Prostate gland (tissue), 2 donors: ENCODE measurements at places on chromosomes 5 and 9.

GRCh38 chr5:54897001-54897400 lies 88.4 kb downstream of the ESM1 start:
- no peak for DNase-seq

DNA sequence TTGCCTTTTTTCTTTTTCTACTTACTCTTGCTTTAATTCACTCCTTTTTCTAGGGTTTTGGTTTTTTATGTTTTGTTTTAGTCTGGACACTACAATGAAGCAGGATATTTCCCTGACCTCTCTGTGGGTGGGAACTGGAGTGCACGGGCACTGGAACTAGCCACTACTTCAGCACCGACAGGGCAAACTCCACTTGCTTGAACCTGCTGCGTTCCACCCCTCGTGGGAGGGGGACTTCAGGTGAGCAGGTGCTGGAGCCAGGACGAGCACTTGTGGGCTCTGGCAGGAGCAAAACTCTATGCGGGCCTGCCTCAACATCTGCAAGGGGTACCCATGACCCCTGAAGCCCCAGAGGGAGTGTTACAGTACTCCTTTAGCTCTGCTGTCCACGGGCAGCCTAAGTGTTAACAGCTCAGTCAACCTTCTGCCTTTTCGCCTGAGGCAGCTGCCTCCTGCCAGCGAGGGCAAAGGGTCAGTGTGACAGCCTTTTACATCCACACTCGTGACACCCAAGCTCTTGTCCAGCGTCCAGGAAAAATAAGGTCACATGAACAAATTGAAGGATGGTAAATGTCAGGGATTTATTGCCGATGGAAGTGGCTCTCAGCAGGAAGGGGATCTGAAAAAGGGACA lies 144.1 kb upstream of the NFIL3 start:
- DNase-seq, result no peak

- no peak for DNase-seq
Measured at GRCh38 chr9:123771690-123772089, 158.2 kb downstream of the DENND1A start.

DNA sequence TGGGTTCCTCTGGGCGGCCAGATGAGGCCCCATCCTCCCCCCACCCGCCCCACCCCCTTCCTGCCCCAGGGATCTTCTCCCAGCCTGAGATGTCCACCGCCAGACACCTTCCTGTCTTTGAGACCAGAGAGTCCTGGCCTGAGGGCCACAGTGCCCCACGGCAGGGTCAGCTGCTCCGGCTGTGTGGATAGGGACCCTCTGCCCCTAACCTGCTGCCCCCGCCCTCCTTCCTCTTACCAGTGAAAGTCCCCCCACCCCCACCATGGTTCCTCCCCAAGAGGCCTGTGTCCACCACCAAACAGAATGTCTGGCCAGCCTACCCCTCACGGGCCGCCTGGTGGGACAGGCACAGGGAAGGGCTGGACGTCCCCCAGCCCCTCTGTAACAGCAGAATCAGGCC lies 43.0 kb upstream of the UBAC1 start:
- DNase-seq, result no peak

DNA sequence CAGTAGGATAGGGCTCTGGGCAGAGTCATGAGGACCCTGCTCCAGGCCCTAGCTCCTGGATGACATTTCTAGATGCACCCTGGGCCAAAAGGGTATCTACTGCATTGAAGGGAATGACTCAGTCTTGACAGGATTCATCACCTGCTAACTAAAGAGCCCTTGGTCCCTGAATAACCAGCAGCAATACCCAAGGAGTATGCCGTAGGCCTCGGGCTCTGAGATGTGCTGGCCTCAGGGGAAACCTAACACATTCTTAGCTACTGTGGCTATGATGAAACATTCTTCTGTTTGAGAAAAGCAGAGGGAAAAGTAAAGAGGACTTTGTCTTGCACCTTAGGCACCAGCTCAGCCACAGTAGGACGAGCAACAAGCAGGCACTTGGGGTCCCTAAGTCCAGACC lies 89.5 kb upstream of the SLC1A1 start:
- DNase-seq, result no peak

- DNase-seq, result no peak
Measured at GRCh38 chr5:159713773-159714172, 202.5 kb upstream of the ADRA1B start.

GRCh38 chr9:127724012-127724411 lies 8.1 kb downstream of the TTC16 start:
- DNase-seq, result no peak

DNA sequence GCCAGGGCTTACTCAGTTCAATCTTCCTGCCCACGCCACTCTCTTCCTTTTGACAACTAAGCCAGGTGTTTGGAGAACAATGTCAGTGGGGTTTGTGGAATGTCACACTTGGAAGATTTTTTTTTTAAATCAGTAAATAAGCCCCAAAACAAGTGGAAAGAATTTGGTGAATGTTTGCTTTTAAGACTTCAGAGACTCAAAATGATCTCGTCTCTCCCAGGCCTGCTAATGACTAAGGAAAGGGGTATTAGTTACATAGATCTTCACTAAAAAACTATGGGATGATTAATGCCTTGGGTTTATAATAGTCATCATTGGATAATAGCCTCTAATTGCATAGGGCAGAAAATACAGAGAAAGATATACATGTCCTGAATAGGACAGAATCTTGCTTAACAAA lies 166.4 kb downstream of the DMRT2 start:
- no peak for DNase-seq
